ENCODE measurements at places on chromosomes 1 and 21.

GRCh38 chr1:2446394-2446793 is 29.7 kb upstream of the PLCH2 start:
- no peak for DNase-seq
- no peak overlapping the region for H3K27ac ChIP-seq
- H3K4me3 ChIP-seq = no peak overlapping the region
- no peaks in the 10 kb centered on the region for H3K4me1 ChIP-seq

DNA sequence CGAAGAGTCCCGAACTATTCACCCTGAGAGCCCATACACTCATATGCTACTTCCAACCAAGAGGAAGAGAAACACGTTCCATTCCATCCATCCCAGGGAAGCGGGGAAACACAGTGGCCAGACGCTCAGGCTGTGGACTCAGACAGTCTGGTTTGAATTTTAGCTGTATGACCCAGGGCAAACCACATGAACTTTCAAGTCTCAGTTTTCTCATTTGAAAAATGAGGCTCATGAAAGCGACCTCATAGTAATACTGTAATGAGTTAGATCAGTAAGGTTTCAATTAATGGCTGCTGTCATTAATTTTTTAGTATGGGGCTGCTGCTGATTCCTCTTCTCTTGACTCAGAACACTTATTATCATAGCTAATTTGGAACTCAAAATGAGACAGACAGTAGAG is 1.5 kb downstream of the FCRL4 start:
- no peaks in the 10 kb centered on the region for H3K36me3 ChIP-seq
- DNase-seq = no peak
- H3K27me3 ChIP-seq = no peaks in the 10 kb centered on the region
- peak overlapping the region; percentile 84 for H3K27ac ChIP-seq
- H3K4me3 ChIP-seq = no peak overlapping the region

DNA sequence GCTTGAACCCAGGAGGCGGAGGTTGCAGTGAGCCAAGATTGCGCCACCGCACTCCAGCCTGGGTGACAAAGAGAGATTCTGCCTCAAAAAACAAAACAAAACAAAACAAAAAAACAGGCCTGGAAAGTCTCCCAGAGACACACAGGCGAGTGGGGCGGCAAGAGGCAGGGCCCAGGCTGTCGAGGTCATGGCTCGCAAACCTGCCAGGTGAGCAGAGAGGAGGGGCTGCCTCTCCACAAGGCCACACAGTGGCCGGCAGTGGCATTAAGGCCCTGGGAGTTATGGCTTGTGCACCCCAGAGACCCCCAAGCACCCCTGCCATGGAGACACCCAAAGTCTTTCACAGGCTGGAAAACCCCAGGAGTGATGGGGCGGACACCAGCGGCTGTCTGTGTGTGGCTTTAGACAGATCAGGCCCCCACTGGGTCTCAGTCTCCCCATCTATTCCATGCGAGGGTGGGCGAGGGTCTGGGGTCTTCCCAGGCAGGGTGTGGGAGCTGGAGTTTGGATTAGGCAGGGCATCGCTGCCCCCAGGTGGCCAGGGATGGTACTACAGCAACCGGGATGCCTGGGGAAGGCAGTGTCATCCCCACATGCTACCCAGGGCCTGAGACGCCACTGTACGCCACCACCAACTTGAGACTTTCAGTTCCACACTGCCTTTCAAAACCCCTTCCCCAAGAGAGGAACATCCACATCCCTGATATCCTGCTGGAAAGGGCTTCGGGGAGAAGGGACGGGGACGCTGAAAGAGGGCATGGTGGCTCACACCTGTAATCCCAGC is 7.3 kb upstream of the CTRC start:
- DNase-seq = peak; percentile 73
- no peak overlapping the region for H3K27ac ChIP-seq
- no peaks in the 10 kb centered on the region for H3K4me1 ChIP-seq
- H3K27me3 ChIP-seq = no peaks in the 10 kb centered on the region

DNA sequence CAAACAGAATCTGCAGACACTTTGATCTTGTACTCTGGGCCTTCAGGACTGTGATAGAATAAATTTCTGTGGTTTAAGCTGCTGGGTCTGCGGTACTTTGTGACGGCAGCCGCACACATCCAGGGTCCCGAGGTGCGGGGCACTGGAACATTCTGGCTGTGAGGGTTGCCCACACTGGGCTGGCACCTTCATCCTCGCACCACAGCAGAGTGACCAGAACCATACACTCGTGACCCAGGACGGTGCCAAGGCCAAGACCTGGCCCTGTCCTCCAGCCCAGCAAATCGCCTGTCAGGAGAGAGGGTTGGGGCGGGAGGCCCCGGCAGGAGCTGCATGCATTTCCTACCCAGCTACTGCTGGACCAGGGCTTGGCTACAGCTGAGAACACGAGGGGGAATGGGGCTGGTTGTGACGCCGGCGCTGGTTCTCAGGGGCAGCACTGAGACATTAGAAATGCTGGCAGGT is 2.6 kb upstream of the FTCD start:
- H3K36me3 ChIP-seq = no peaks in the 10 kb centered on the region
- H3K27me3 ChIP-seq = no peaks in the 10 kb centered on the region
- H3K4me1 ChIP-seq = no peaks in the 10 kb centered on the region
- no peak overlapping the region for H3K27ac ChIP-seq

DNA sequence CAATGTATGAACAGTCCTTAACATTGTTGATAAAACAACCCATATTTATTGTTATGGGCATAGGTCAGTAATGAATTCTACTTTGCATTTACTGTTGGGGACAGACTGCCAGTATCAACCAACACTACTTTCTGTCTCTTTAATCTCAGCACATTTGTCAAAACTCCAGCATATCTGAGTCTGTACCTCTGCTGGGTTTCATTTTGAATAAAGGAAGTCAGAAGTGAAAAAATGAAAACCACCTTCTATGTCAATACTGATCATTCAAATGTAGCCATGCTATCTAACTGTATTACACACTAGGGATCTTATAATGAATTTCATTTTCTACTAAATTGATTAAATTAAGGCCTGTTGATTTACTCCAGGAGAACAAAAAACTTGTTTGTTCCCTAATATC is 24.2 kb upstream of the CXADR start:
- H3K27me3 ChIP-seq = no peaks in the 10 kb centered on the region
- H3K4me1 ChIP-seq = no peaks in the 10 kb centered on the region
- no peak for DNase-seq

DNA sequence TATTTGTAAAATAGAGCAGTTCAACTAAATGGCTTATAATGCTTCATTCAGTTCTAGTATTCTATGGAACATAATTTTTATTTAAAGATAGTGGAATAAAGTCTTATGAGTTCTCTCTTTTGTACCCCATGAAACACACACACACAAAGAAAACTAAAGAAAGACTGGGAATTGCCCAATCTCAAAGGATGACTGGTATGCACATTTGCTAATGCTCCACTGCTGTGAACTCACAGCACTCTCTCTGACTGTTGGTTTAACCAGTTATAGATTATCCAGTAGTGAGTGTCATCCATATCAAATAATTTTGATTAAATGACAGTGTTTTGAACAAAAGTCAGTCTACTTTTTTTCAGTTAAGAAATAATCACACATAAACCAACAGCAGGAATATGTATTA is 1082.4 kb upstream of the B3GALT2 start:
- H3K4me1 ChIP-seq = no peaks in the 10 kb centered on the region
- DNase-seq = no peak
- no peak overlapping the region for H3K4me3 ChIP-seq
- H3K27ac ChIP-seq = no peak overlapping the region
- H3K36me3 ChIP-seq = no peaks in the 10 kb centered on the region

- no peaks in the 10 kb centered on the region for H3K36me3 ChIP-seq
- no peaks in the 10 kb centered on the region for H3K27me3 ChIP-seq
- H3K27ac ChIP-seq = no peak overlapping the region
- no peak for DNase-seq
These were observed 175.8 kb downstream of the TYW3 start for GRCh38 chr1:74908797-74909196.

- H3K4me1 ChIP-seq = no peaks in the 10 kb centered on the region
- H3K4me3 ChIP-seq = no peak overlapping the region
- H3K27ac ChIP-seq = no peak overlapping the region
- DNase-seq = no peak
- no peaks in the 10 kb centered on the region for H3K27me3 ChIP-seq
These were observed 252.7 kb downstream of the DISC1 start for GRCh38 chr1:231879296-231879695.

DNA sequence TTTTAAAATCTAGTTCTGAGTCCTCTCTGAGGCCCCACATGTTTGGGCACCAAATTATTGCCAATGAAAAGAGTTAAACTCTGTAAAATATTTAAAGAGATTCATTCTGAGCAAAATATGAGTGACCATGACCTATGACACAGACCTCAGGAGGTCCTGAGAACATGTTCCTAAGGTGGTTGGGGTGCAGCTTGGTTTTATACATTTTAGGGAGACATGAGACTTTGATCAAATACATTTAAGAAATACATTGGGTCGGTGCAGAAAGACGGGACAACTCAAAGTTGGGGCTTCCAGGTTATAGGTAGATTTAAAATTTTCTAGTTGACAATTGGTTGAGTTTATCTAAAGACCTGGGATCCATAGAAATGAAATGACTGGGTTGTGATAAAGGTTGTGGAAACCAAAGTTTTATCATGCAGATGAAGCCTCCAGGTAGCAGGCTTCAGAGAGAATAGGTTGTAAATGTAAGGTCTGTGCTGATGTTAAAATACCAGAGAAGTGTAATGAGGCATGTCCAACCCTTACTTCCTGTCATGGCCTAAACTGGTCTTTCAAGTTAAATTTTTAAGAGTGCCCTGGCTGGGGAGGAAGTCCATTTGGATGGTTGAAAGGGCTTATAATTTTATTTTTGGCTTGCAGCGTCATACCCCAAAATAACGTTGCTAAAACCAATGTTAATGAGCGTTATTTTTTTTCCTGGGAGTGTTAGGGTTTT is 274.9 kb downstream of the NUF2 start:
- no peaks in the 10 kb centered on the region for H3K27me3 ChIP-seq
- H3K4me3 ChIP-seq = no peak overlapping the region
- H3K4me1 ChIP-seq = no peaks in the 10 kb centered on the region
- no peaks in the 10 kb centered on the region for H3K36me3 ChIP-seq
- no peak overlapping the region for H3K27ac ChIP-seq

DNA sequence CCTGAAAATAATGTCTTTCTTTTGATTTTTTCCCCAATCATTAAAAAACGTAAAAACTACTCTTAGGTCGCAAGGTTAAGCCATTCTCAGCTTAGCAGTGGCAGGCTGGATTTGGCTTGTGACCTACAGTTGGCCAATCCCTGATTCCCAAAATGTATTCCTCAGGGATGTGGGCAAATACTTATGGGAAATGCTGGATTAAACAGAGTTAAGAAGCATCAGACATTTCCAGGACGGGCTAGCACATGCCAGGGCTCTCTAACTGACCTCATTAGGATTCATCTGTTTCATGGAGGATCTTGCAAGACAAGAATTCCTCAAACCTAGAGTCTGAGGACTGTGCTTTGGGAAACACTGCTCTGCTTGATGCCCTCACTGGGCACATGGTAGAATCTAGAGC is 982 bp upstream of the IL24 start:
- H3K4me1 ChIP-seq = no peaks in the 10 kb centered on the region
- H3K27ac ChIP-seq = no peak overlapping the region
- no peaks in the 10 kb centered on the region for H3K36me3 ChIP-seq
- no peak overlapping the region for H3K4me3 ChIP-seq
- H3K27me3 ChIP-seq = no peaks in the 10 kb centered on the region
- no peak for DNase-seq

GRCh38 chr1:151839457-151840403 is at the start of gene C2CD4D:
C2CD4D (minus strand) TSS chr1:151839820; CDS start chr1:151838989, 831 bp downstream.
- no peaks in the 10 kb centered on the region for H3K27me3 ChIP-seq
- no peaks in the 10 kb centered on the region for H3K36me3 ChIP-seq
- DNase-seq = no peak

DNA sequence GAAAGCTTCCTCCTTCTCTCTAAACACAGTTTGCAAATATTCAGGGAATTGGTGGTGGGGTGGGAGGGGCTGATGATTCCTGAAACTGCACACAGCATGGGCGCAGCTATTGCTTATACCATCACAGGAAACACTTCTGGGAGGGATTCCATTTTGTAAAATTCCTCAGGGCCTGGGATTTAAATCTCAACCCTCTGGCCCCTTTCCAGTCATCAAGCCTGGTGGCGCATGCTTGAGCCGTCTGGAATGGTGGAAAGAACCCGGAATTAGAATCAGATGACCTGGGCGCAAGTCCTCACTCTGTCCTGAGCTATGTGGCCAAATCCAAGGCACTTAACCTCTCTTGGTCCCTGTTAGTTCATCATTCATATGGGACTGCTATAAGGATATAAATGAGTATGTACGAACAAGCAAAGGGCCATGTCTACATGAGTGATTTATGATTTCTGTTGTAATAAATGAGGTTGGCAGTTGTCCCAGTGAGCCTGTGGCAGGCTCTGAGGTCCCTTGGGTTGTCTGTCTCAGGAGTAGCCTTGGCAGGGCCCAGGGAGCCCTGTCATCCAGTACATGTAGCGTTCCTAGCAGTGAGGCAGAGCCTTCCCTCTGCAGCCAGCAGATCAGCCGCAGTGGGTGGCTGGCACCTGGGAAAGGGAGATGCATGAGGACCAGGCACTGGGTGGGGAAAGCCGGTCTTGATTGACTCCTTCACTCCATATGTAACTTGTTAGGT is 72.0 kb downstream of the MAN1C1 start:
- DNase-seq = no peak
- H3K27me3 ChIP-seq = peaks cover 15% of the 10 kb centered on the region
- no peak overlapping the region for H3K4me3 ChIP-seq
- no peaks in the 10 kb centered on the region for H3K4me1 ChIP-seq
- H3K27ac ChIP-seq = no peak overlapping the region

GRCh38 chr1:51627672-51628071 is 10.8 kb downstream of the OSBPL9 start:
- no peak overlapping the region for H3K27ac ChIP-seq
- H3K4me1 ChIP-seq = no peaks in the 10 kb centered on the region
- H3K27me3 ChIP-seq = no peaks in the 10 kb centered on the region
- H3K36me3 ChIP-seq = no peaks in the 10 kb centered on the region
- no peak for DNase-seq
- H3K4me3 ChIP-seq = no peak overlapping the region

GRCh38 chr1:117591252-117591651 is 14.6 kb upstream of the TENT5C start:
- no peaks in the 10 kb centered on the region for H3K36me3 ChIP-seq
- no peak for DNase-seq
- no peaks in the 10 kb centered on the region for H3K27me3 ChIP-seq
- no peak overlapping the region for H3K27ac ChIP-seq
- H3K4me3 ChIP-seq = no peak overlapping the region

GRCh38 chr1:3727042-3727824 is 25.0 kb upstream of the CCDC27 start:
- H3K4me3 ChIP-seq = no peak overlapping the region
- H3K27me3 ChIP-seq = no peaks in the 10 kb centered on the region
- no peak overlapping the region for H3K27ac ChIP-seq
- DNase-seq = no peak
- no peaks in the 10 kb centered on the region for H3K4me1 ChIP-seq

GRCh38 chr1:182680408-182680807 is 4.0 kb downstream of the RGS8 start:
- no peak for DNase-seq
- no peak overlapping the region for H3K27ac ChIP-seq
- no peak overlapping the region for H3K4me3 ChIP-seq
- peaks cover 7% of the 10 kb centered on the region for H3K4me1 ChIP-seq
- no peaks in the 10 kb centered on the region for H3K27me3 ChIP-seq

GRCh38 chr1:203481196-203481595 is 5.6 kb downstream of the PRELP start:
- peaks cover 17% of the 10 kb centered on the region for H3K27me3 ChIP-seq
- no peak for DNase-seq

Measured in DND-41 (cell line).